Kidney epithelial cell (primary cell): ENCODE measurements at places on chromosomes 2 and 18. TPM values are rescaled to one million over a fixed set of nuclear protein-coding genes. Genes with fewer than 3 reads are reported as not detected.

GRCh38 chr2:160355080-160355479 lies 138.5 kb downstream of the RBMS1 start:
- no peak for DNase-seq

The ZC3H15 gene
- total RNA-seq, result 60.0 and 76.1 TPM in 2 replicates

DNA sequence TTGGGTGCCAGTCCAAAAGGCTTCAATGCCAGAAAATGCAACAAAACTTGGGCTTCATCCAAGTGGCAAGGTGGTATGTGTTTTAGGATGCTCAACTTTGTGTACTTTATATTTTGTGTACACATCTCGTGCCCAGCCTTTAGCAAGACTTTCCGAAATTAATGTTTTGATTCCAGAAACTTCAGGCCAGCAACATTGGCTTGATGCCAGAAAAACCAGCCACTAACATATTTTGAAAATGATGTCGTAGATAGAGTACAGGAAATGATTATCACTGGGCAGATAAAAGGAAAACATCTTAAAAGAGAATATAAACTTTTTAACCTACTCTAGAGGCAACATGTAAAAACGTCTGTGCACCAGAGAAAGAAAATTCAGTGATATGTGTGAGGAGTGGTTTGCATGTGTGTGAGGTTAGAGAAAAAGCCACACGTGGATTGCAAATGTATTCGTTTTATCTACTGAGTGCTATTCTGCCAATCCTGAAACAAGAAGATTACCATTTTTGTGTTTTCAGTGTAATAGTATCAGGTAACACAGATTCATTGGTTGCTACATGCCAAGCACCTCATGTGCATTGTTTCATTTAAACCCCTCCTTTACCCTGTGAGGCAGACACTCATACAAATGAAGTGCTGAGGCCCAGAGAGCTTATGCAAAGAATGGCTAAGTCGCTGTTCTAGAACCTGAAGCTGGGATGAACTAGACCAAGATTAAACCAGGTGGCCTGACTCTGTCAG lies 264.8 kb downstream of the C1D start:
- DNase-seq, result no peak

The DAPL1 gene
- not detected in 2 replicates for total RNA-seq

The PLA2R1 gene
- 2.9 and 3.6 TPM in 2 replicates for total RNA-seq

The LRP1B gene
- total RNA-seq, result 0.34 and 0.38 TPM in 2 replicates

The GPR55 gene
- total RNA-seq, result not detected in 2 replicates

DNA sequence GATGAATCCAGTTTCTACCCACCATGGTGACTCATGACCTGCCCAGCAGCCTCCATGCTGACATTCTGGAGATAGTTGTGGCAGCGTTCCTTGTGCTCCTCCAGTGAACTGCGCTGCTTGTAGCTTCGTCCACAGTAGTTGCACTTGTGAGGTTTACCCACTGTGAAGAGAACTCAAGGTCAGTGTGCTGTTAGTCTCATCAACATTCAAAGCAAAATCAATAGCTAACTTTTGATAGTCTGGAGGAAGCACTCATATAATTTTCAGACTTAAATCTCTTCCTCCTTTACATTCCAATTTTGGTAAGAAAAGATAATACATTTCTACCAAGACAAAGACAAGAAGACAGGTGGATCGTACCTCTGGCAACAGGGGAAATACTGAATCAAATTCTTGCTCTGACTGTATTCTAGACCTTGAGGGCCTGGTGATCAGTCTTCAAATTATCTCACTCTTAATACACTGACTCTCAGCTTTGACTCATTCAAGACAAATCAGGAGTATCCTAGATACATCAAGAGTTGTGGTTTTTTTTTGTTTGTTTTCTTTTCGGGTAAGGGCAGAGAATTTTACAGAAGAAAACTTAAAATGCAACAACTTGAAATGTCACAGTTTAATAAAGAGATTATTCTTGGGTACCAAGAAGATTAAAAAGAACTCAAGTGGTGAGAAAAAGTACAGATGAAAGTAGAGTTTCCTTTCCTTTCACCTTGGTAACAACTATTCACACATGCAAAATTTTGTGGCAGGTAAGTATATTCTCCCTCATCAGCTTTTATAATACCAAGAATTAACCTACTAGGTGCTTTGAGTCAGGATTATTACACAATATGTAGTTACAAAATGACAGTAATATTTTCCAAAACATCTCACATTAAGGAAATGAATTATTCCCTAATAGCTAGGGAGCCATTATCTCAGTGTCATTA lies 129.2 kb downstream of the IKZF2 start:
- DNase-seq, result no peak

GRCh38 chr18:64872710-64873458 lies 724.0 kb upstream of the LINC00305 start:
- DNase-seq, result no peak

DNA sequence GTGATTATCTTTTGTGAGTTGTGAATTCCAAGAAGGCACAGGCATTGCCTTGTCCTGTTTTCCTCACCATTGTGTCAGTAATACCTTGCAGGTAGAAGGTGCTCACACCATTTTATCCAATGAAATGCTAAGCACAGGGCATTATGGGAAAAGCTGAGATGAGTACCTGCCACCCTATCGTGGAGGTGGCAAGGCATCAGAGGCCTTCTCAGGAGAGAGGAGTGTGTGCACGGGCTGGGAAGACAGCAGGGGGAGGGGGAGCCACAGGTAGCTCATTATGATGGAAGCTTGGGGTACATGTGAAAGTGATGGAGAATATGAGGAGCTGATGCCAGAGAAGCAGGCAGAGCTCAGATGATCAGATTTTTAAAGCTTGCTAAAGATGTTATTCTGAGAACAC lies 69.5 kb downstream of the ASAP2 start:
- no peak for DNase-seq

DNA sequence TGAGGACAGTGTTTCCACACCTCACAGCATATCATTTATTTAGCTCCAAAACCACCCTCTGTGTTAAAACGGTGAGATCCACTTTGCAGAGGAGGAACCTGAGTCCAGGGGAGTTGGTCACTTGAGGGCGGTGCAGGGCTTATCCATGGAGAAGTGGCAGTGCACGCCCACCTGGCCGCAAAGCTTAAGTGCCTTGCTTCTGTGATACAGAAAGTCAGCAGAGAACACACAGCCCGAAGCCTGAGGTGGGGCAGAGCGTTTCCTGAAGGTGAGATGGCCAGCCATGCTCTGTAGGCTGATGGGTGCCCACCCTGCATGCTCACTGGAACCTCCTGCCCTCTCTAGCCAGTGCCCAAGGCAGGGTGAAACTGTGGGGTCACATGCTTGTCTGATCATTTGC lies 87.3 kb downstream of the SH3RF3 start:
- no peak for DNase-seq

The APCDD1 gene
- total RNA-seq, result 0.71 and 1.2 TPM in 2 replicates

- DNase-seq, result no peak
These were observed 13.7 kb upstream of the FOSL2 start for GRCh38 chr2:28378679-28379584.

The SLC19A3 gene
- 0.07 and 0.25 TPM in 2 replicates for total RNA-seq

DNA sequence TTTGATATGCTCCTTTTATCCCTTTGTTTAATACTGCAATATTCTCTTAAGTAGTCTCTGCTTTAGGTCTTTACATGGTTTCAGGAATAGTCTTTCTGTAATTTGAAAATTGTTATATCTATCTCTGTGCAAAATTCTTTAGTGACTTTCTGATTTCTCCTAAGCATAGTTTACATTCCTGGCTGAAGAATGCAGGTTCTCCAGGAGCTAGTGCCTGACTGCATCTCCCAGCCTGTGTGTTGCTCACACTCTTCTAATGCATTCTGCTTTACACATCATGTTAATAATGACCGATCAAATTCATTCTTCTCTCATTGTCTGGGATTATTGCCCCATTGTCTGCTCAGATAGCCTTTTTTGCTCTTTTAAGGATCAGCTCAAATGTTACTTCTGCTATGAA lies 1349.2 kb downstream of the DSC3 start:
- no peak for DNase-seq

DNA sequence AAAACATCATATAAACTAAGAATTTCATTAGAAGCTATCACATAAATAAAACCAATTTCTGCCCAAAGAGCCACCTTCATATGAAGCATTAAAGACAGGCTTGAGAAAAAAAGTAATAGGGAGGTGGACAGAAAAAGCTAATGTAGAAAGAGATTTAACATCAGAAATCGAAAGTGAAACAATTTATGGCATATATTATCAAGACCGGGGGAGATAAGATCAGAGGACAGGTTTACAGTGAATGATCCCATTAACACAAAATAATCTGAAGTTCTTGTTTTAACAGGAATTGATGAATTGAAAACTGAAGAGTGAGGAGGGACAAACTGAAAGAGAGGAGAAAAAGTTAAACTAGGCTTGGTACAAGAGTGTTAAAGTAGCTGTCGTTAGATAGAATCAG lies 786.3 kb upstream of the FSHR start:
- no peak for DNase-seq

The KCNG2 gene
- total RNA-seq, result not detected in 2 replicates

DNA sequence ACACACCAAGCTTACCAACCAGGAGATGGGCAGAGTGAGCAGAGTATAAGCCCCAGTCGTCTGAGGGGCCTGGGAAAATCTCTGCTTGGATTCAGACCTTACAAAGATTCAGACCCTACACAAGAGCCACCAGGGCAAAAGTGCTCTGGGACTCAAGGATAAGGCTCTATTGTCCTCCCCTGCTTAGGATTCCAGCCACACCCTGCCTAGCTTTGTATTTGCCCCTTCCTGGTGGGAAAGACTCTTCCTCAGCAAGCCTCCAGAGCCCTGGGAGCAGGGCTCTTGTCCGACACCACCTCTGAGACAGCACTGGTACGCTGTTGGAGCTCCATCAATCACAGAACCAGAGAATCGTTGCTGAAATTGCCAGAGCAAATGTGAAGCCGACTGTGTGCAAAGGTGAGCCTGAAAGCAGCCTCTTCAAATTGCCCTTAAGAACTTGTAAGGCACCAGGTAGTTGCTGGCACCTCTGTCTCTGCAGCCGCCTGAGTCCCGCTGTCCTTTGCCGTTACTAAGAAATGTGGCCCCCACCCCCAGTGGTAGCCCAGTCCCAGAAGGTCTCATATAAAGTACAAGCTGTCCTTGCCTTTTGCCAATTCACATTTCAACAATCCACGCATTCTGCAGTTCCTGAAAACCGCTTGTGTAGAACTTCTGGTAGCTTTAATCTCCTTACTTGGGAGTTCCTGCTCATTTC lies 148.7 kb downstream of the CTIF start:
- no peak for DNase-seq

The RFX8 gene
- 0.25 and 3.3 TPM in 2 replicates for total RNA-seq

The ICOS gene
- total RNA-seq, result not detected in 2 replicates

GRCh38 chr2:46392561-46393346 lies 86.6 kb upstream of the TMEM247 start:
- no peak for DNase-seq

- no peak for DNase-seq
These were observed 147.6 kb downstream of the CCBE1 start for GRCh38 chr18:59549503-59550173.

DNA sequence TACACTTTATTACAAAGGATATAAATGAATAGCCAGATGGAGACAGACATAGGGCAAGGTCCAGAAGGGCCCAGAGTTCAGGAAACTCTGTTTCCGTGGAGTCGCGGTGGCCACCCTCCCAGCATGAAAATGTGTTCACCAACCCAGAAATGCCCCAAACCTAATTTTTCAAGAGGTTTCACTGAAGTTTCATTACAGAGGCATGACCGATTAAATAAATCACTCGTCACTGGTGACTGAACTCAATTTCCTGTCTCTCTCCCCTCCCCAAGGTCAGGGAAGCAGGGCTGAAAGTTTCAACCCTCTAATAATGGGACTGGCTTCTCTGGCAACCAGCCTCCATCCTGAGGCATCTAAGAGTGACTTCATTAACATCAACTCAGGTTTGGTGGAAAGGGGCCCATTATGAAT lies 22.4 kb downstream of the USP40 start:
- DNase-seq, result peak; percentile 52

DNA sequence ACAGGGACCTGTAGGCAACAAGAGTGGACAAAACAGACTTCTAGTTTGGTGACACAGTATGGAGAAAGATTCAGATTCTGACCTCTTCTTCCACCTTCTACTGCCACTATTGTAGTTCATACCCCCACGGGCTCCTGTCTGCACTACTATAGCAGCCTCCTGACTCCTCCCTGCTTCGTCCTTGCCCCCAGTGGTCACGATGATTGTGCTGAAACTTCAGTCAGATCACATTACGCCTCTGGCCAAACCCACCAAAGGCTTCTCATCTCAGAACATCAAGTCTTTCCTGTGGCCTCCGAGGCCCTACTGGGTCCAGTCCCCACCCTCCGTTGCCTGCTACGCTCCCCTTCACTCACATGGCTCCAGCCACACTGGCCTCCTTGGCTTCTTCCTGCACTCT lies 147.6 kb downstream of the CYP26B1 start:
- no peak for DNase-seq

- no peak for DNase-seq
These were observed 20.6 kb upstream of the WIPF1 start for GRCh38 chr2:174618179-174618578.

GRCh38 chr2:10753156-10753555 lies 31.7 kb downstream of the ATP6V1C2 start:
- DNase-seq, result no peak

DNA sequence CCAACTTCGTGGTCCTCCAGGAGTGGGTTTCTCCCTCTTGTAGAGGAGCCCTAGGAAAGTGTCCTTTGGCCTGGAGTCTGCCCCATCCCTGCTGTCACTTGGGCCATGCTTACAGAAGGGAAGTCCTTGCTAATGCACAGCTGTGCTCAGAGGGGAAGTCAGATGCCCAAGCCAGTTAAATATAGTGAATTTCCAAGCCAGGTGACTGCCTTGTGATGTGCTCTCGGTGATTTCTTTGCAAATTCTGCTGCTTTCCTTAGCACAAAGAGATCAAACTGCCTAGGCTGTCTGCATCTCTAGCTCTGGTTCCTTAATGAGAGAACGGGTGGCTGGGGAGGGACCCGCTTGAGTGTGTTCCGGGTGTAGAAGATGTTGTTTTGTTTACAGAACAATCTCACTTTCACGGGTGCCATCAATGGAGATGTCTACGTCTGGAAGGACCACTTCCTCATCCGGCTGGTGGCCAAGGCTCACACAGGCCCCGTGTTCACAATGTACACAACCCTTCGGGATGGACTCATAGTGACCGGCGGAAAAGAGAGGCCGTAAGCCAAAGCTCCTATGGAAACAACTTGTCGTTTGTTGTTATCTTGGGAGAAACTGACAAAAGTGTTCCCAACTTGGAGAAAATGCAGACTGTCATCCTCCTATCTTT lies 91.4 kb downstream of the RTN4 start:
- DNase-seq, result no peak

The RESP18 gene
- total RNA-seq, result not detected in 2 replicates
